HTR-8/SVneo (cell line): ENCODE measurements at places on chromosomes 3 and 15.

DNA sequence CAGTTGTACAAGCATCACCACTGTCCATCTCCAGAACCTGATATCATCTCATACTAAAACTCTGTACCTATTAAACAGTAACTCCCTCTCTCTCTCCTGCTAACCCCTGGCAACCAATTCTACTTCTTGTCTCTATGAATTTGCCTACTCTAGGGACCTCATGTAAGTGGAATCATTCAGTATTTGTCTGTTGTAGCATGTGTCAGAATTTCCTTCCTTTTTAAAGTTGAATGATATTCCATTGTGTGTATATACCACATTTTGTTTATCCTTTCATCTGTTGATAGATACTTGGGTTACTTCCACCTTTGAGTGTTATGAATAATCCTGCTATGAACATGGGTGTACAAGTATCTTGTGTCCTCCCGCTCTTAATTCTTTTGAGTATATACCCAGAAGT, 16.6 kb downstream of the ZNF592 start:
- DNase-seq = no peak

GRCh38 chr15:90679959-90680358, 37.2 kb upstream of the BLM start:
- no peak for DNase-seq

DNA sequence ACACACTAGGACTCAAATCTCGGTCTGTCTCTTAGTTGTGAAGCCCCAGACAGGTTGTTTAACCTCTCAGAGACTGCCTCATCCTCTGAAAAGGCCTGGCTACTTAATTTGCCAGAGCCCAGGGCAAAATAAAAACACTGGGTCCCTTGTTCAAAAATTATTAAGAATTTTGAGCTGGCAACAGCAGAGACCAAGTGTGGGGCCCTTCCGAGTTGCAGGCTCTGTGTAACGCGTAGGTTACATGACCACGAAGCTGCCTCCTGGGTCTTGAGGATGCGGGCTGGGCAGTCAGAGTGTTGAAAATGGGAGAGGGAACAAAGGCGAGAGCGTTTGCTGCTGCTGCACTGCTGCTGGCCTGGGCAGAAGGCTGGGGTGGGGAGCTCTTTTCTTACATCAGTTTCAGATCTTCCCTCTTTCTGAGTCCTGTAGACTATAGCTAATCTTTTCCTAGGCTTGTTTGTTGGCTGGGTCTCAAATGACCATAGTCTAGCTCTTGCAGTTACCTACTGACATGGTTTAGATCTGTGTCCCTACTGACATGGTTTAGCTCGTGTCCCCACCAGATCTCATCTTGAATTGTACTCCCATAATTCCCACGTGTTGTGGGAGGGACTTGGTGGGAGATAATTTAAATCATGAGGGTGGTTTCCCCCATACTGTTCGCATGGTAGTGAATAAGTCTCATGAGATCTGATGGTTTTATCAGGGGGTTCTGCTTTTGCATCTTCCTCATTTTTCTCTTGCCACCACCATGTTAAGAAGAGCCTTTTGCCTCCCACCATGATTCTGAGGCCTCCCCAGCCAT, 49.9 kb downstream of the CLEC3B start:
- DNase-seq = no peak

- no peak for DNase-seq
Measured at GRCh38 chr3:152356870-152357276, 88.1 kb downstream of the MBNL1 start.

DNA sequence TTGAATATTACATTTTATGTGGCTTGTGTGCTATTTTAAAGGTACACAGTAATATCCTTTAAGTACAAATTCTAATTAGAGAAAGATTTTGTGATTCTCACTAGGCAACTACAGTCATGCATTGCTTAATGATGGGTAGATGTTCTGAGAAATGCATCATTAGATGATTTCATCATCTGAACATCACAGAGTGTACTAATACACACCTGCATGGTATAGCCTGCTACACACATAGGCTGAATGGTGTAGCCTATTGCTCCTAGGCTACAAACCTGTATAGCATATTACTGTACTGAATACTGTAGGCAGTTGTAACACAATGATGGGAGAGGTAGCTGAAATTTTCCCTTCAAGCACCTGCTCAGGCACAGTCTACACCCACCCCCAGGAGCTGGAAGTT, 217.4 kb upstream of the EOMES start:
- DNase-seq = no peak

DNA sequence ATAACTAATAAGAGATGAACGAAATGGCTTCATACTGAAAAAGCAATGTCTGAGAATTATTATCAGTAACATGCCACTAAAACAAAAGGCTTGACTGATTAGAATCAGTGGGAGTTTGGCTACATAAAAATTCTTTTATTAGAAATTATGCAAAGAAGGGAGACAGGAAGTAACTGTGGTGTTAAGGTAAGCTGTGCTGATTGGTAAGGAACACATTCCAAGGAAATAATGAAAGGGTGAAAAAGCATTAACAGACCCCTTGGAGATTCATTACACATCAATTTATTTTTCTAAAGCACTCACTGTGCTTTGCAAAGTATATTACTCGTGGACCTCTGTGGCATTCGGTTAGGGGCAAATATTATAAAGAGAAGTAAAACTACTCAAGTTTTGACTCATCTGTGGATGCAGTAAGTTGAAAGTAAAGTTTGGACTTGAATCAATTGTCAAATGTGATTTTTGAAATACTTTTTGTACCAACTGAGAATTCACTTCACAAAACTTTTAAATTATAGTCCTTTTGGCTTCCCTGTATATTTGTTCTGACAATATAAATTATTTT, 176.1 kb upstream of the ZPLD1 start:
- no peak for DNase-seq

DNA sequence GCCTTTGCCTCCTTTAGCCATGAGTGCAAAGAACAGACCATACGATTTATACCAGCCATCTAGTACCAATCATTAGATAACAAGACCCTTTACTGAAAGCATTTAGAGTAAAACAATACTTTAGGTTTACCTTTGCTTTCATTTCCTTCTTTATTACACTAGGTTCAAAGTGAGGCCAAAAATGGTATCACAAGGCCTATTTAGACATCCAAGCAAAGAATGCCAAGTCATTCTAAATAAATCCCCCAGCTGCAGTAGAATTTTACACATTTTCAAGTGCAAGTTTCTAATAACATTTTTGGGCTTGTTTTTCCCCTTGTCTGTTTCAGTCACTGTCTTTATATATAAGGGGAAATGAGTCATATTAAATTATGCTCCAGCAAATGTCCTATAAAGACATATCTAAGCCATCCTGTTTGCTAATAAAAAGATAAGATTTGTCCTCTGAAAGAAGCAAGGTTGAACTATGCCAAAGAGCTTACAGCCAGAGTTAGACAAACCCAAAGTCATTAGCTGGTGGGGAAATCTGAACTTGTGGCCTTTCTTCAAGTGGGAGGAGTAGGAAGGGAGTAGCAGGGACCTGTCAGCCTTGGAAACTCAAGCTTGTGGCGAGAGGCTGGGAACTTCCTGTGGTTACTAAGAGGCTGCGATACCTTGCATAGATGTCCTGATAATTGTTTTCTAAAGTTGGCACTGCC, 232.7 kb downstream of the MECOM start:
- no peak for DNase-seq

DNA sequence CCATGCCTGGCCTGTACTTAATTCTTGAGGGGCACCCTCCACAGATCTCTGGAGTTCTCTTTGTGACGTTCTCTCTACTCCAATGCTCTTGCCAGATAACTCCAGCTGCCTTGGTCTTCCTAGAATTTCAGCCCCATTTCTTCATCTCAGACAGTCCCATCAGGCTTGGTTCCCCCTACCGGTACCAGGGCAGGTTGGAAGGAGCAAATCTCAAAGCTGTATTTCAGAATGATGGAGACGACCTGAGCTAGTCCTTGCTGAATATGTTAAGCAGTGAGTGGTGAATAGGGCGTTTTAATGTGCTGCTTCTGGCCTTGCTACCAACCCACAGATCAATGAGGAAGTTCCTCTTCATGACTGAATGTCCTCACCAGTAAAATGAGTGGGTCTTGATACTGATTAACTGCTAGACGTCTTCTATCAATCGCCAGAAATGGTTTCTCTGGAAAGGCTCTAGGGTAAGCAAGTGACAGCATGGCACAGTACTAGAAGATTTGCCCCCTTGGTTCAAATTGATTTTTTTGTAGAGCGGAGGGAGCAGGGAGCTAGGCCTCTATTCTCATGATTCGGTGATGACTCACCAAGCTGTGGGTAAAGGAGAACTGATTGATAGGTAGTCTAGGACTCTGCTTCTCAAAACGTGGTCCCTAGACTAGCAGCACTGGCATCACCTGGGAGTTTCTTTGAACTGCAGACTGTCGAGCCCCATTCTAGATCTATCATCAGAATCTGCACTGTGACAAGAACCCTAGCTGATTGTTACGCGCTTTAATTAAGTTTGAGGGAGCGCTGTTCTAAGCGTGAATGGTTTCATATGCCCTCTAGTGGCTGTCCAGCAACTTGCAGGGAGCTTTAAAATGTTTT, 67.8 kb downstream of the UBP1 start:
- DNase-seq = peak; percentile 54

- DNase-seq = no peak
Measured at GRCh38 chr15:36373550-36373949, 205.9 kb upstream of the CDIN1 start.
